Natural killer cell treated with Interleukin-12 subunit alpha and Interleukin-12 subunit beta and Interleukin-15 and Interleukin-18, amount 100 ng/mL, for 72 hours (primary cell): ENCODE measurements at places on chromosomes 6 and 20. TPM values are rescaled to one million over a fixed set of nuclear protein-coding genes. Genes with fewer than 3 reads are reported as not detected.

The IP6K3 gene
- not detected for total RNA-seq

The POPDC3 gene
- not detected for total RNA-seq

The HLA-DRA gene
- 28.4 TPM for total RNA-seq

DNA sequence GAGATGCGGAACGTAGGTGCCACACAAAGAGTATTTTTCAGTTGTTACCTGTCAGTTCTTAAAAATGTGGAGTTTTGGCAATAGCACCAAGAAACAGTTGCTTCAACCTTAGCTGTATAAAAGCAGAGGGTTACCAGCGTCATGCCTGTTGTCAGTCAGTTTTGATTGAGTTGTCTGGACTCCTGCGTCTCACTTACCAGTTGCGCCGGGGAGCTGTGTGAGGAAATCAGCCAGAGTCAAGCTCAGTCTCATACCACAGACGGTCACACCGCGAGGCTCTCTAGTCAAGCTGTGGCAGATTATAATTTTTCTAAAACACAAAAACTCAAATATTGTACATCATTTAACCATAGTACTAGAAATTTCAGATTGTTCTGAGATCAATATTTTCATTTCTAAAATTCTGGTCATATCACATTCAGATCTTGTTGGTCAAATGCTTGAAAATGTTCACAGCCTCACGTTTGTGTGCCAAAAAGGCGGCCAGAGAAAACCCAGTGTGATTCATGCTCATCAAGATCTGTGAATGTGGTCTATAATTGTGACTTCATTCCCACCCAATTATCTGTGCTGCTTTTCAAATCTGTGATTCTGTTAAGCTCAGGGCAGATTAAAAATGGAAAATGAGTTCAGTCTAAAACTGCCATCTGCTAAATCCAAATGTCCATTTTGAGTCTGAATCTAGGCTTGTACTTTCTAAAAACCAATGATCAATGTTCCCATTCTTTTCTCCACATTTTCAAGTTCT is 37.5 kb downstream of the SASH1 start:
- H3K36me3 ChIP-seq = no peaks in the 10 kb centered on the region
- H3K27ac ChIP-seq = no peak overlapping the region
- no peak overlapping the region for H3K4me3 ChIP-seq
- DNase-seq = no peak
- H3K27me3 ChIP-seq = peaks cover 3% of the 10 kb centered on the region

DNA sequence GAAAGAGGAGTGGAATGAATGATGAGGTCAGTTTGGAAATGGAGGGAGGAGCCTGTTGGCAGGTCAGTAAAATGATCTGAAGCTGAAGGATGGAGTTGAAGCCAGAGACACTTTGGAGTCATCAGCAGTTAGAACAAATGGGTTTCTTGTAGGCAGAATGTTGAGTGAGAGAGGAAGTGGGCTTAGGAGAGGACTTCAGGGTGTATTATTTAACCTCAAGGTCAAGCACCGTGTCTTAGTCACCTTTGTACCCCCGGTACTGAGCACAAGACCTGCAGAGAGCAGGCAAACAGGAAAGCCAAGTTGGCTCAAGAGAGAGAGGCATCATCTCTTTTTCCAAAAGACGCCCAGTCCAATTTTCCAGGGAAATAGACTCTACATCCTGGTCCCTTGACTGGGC is 23.3 kb downstream of the C20orf173 start:
- peaks cover 48% of the 10 kb centered on the region for H3K4me1 ChIP-seq
- peaks cover 28% of the 10 kb centered on the region for H3K36me3 ChIP-seq
- H3K27ac ChIP-seq = peak overlapping the region; percentile 80
- peak overlapping the region; percentile 23 for H3K4me3 ChIP-seq
- no peak for DNase-seq
- H3K27me3 ChIP-seq = no peaks in the 10 kb centered on the region

GRCh38 chr6:56951049-56951831 is 3.7 kb upstream of the BEND6 start:
- H3K4me1 ChIP-seq = peaks cover 12% of the 10 kb centered on the region
- no peak for DNase-seq
- no peak overlapping the region for H3K4me3 ChIP-seq
- no peak overlapping the region for H3K27ac ChIP-seq
- H3K27me3 ChIP-seq = peaks cover 31% of the 10 kb centered on the region

DNA sequence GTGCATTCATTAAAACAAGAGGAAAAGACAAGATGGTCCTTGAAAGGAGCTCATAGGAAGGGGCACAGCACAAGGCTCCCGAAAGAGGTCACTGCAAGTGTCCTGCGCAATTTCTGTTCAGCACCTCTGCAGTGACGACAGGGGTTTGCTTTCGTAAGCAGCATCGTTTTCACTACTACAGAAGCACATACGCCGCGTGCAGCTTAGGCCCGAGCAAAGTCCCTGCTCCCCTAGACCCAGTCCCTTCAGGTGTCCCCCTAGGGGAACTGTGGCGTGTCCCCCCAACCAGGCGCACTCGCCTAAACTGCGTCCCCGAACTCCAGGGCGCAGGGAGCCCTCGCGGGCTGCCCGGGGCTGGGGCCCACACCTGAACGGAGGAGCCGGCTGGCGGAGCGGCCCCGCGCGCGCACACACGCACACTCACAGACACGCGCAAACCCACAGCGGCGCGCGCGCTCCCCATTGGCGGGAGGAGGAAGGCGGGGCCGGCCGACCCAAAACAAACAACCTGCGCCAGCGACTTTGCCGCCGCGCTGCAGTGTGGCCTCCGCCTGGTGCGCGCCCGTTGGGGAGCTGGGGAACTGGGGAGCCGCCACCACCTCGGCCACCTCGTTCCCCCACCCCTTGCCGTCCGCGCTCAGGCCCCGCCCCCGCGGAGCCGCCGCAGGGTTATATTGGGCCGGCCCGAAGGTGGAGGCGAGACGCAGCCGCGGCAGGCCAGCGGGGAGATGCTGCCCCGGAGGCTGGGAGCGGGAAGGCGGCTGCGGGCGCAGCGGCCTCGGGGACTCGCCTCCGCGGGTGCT is at the start of gene FOXQ1:
TSS of gene FOXQ1 (plus strand) at position 699 of the 803 bp plus-strand sequence. CDS start 607 bp downstream, outside the sequence.
- H3K27me3 ChIP-seq = peaks cover 56% of the 10 kb centered on the region
- DNase-seq = no peak
- no peak within 1 kb of the TSS for H3K27ac ChIP-seq

DNA sequence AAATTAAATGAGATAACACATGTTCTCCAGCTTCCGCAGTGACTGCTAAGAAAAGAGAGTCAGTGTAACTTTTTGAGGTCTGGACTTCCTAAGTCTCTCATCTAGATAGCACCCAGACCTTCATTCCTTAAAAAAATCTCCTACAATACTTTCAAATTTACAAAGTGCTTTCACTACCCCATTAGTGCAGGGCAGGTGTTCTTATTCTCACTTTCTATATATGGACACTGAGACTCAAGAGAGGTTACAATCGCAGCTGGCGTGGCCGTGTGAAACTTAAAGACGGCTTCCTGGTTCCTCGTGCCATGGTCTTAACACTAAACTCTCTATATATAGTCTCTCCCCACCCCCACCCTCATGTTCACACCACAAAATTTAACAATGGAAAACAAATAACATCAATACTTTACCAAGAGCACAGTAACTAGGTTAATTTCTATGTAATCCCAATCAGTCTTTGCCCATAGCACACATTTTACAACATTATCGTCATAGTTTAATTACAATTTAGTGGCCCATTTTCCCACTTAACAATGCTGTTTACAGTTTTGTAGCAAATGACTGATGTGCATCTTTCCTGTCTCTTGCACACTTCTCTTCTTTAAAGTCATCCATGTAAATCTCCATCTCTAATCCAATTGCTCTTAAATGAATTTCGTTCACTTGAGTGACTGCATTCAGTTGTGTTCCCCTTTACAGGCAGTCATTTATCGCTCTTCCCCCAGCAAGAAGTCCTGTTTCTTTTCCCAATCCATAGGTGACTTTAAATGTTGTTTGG is 78.8 kb upstream of the ARID1B start:
- DNase-seq = no peak
- no peaks in the 10 kb centered on the region for H3K36me3 ChIP-seq
- H3K4me3 ChIP-seq = peak overlapping the region; percentile 30
- peaks cover 18% of the 10 kb centered on the region for H3K4me1 ChIP-seq
- peaks cover 30% of the 10 kb centered on the region for H3K27me3 ChIP-seq

GRCh38 chr20:64077094-64077493 is 2.2 kb downstream of the RGS19 start:
- H3K36me3 ChIP-seq = no peaks in the 10 kb centered on the region
- H3K27me3 ChIP-seq = no peaks in the 10 kb centered on the region
- peak overlapping the region; percentile 71 for H3K27ac ChIP-seq
- peaks cover 10% of the 10 kb centered on the region for H3K4me1 ChIP-seq
- DNase-seq = no peak
- H3K4me3 ChIP-seq = peak overlapping the region; percentile 82
